ENCODE measurements at places on chromosomes 12 and 14.

- no peak for DNase-seq
Measured at GRCh38 chr14:84080944-84081343, 1449.0 kb upstream of the FLRT2 start.

GRCh38 chr12:661720-662486 is 1.3 kb downstream of the NINJ2 start:
- DNase-seq = no peak

DNA sequence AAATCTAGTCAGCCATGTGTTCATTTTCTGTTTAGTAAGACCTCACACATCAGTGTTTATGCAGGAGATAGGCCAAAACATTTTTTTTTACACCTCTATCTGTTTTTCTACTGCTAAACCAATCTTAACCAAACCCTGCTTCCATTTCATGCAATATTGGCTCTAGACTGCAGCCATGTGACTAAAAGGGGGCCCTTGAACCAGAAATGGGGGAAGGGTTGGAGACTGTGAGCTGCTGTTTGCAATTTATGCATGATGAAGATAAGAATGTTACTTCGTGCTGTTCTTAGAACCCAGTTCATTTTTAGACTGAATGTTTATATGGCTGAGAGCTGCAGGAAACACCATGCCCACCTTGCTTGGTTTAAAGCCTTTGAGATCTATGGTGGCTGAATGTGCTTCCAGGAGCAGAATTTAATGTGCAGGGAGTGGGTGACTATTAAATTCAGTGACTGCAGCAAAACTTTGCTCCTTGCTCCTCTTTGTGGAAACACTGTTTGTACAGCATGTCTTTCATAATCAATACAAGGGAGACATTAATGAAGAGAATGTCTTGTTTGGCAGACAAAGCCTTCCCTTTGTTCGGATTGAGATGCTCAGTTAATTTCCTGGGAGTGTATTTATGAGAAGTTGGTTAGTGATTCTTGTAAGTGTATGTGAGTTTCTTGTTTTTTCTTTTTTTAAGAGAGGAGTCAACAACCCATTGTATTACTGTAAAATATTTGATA is 53.6 kb downstream of the CHST11 start:
- DNase-seq = no peak

- DNase-seq = no peak
Measured at GRCh38 chr14:80845856-80846255, 95.7 kb downstream of the CEP128 start.

DNA sequence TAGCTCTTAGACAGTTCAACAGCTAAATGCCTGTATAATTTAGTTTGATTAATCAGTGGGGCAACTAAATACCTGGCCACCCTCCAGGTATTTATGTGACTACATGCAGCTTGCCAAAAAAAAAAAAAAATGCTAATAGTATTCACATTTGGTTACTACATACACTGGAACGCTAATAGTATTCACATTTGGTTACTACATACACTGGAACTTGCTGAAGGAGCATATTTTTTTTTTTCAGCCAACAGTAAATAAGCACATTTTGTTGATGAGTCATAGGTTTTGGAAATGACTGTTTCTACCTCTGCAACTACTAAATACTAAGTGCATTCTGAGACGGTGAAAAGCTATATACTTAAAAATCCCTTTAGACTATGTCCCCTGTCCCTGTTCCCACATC is 1172.3 kb downstream of the LRFN5 start:
- no peak for DNase-seq

DNA sequence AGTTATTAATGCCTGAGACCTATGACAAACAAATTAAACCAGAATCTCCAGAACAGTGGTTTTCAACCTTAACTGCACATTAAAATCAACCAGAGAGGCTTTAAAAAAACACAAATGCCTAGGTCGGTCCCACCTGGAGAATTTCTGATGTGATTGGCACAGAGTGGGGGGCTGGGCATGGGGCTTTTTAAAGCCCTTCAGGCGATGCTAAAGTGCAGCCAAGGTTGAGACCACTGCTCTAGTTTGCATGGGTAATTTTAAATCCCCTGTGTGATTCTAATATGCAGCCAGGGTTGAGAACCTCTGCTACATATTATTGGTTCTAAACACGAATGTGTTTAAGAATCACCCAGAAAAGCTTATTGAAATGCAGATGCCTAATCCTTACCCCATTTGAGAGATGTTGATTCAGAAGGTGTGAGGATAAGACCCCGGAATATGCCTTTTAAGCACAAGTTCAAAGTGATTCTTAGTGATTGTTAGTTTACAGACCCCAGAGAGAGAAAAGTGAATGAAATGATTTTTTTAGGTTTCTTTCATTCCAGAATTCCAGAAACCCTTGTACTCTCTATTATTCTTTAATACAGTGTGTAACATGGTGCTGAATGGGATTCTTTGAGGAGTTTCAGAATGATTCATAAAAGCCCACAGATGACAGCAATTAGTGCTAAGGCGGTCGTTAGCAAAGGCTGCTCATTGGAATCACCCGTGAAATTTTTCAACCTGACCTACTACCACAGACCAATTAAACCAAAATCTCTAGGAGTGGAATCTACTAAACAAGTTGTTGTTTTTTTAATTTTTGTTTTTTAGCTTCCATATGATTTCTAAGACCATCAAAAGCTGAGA is 44.9 kb downstream of the LIN7A start:
- DNase-seq = no peak
